ENCODE measurements at places on chromosomes 5 and 9. TPM values are rescaled to one million over a fixed set of nuclear protein-coding genes. Genes with fewer than 3 reads are reported as not detected.

Gene ZFP2
- 0.40 TPM for total RNA-seq

DNA sequence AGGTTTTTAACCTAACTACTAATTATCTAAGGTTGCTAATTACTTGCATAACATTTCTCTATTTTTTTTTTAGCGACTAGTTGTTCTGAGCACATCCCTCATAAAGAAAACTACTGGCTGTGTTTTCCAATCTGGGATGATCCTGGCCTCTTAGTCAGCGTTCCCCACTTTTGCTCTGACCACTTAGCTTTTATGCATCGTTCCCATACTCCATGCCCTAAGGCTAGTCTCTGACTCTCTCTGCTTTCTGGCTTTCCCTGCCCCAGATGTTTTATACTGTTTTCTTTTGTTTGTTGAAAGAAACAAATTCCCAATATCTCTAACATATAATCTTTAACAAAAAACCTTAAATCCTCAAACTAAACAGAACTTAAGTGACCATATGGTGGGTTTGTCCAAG, 217.9 kb downstream of the SPATA31D1 start:
- no peaks in the 10 kb centered on the region for H3K27me3 ChIP-seq
- H3K27ac ChIP-seq, result no peak overlapping the region
- H3K36me3 ChIP-seq, result no peaks in the 10 kb centered on the region
- no peak overlapping the region for H3K4me3 ChIP-seq
- DNase-seq, result no peak
- no peaks in the 10 kb centered on the region for H3K4me1 ChIP-seq

Gene SH3RF2
- 0.09 TPM for total RNA-seq

- no peak for DNase-seq
- H3K4me1 ChIP-seq, result no peaks in the 10 kb centered on the region
- no peak overlapping the region for H3K27ac ChIP-seq
- H3K27me3 ChIP-seq, result no peaks in the 10 kb centered on the region
- no peaks in the 10 kb centered on the region for H3K36me3 ChIP-seq
- no peak overlapping the region for H3K4me3 ChIP-seq
Measured at GRCh38 chr5:12343558-12343957, 439.3 kb upstream of the CTNND2 start.

- no peaks in the 10 kb centered on the region for H3K4me1 ChIP-seq
- no peaks in the 10 kb centered on the region for H3K27me3 ChIP-seq
- no peak for DNase-seq
- no peak overlapping the region for H3K27ac ChIP-seq
Measured at GRCh38 chr9:116390303-116391228, 237.0 kb downstream of the PAPPA start.

Gene SLC36A3
- total RNA-seq, result not detected

Gene TSSK1B
- not detected for total RNA-seq

DNA sequence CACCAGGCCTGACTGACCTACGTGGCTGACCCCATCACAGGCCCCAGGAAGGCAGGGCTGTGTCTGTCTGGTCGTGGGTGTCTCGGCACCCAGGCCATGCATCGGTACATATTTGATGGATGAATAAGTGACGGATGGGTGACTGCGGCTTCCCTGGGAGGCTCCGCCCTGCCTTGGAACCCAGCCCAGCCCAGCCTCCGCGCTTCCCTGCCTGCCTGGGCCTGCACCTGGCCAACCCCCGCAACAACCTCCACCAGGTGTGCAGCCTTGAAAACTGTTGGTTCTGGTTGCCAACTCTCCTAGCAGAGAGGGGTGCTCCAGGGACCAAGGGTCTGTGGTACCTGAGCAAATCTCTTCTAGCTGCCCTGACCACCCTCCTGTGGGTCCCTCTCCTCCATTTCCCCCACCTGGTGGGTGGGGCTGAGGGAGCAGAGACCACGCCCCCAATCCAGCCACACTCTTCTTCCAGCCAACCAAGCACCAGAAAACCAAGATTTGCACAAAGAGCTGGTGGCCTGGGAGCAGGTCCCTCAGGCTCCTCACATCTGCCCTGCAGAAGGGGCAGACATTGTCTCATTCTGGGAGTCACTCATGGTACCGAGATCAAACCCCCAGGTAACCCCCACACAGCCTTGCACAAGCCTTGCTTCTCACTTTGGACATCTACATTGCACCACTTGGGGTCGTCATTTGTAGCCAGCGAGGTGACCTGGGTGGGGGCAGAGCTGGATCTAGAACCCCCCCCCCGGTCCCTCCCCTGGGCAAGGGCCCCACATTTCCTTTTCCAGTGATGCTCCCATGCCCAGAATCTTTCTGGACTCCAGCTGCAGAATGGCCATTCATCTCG, 100.6 kb upstream of the IER5L start:
- no peaks in the 10 kb centered on the region for H3K4me1 ChIP-seq
- H3K4me3 ChIP-seq, result no peak overlapping the region
- H3K36me3 ChIP-seq, result no peaks in the 10 kb centered on the region
- no peak for DNase-seq

- H3K27me3 ChIP-seq, result no peaks in the 10 kb centered on the region
- H3K27ac ChIP-seq, result no peak overlapping the region
- no peak for DNase-seq
- no peaks in the 10 kb centered on the region for H3K36me3 ChIP-seq
Measured at GRCh38 chr9:78397454-78397853, 100.5 kb downstream of the PSAT1 start.

DNA sequence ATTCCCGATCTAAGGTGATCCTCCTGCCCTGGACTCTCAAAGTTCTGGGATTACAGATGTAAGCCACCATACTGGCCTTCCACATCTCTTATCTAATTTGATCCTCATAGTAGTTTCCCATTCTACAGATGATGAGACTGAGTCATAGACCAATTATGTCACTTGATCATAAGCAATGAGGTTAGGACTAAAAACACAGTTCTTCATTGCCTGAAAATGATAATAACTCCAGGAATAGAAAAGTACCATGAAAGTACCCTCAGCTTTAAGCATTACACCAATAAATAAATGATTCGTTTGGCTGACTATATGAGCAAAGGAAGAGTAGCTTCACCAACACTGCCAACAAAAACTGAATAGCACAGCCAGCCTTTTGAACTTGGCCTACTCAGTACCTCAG, 389.5 kb downstream of the ACTL7B start:
- H3K36me3 ChIP-seq, result no peaks in the 10 kb centered on the region
- no peak overlapping the region for H3K27ac ChIP-seq
- H3K27me3 ChIP-seq, result no peaks in the 10 kb centered on the region
- H3K4me3 ChIP-seq, result no peak overlapping the region

DNA sequence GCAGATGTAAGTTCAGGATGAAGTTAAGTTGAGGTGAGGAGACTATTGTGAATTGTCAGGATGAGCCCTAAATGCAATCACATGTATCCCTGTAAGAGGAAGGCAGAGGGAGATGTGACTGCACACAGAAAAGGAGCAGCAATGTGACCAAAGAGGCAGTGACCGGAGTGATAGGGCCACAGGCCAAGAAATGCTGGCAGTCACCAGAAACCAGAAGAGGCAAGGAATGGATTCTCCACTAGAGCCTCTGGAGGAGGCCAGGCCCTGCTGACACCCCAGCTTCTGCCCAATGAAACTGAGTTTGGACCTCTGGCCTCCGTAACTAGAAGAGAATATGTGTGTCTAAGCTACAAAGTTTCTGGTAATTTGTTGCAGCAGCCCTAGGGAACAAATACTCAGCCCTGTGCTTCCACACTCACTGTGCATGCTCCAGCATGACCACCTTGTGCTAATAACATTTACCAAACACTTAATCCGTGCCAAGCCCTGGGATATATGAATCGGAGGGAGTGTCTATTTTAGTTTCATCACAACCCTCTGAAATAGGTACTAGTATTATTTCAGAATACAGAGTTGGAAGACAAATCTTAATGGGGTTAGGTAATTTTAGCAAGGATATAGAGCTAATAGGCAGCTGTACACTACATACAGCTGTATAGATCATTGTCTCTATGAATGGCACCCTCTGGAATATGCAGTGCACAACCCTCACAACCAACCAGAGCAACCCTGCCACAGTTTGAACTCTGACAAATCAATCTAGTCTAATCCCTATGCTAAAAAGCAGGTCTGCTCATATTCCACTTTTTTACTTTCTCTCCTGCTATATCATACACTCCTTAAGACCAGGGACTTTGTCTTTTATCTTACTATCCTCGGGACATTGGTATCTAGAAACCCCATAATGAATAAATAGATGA, 7.8 kb upstream of the GPX8 start:
- H3K4me1 ChIP-seq, result no peaks in the 10 kb centered on the region
- no peaks in the 10 kb centered on the region for H3K27me3 ChIP-seq
- no peak overlapping the region for H3K27ac ChIP-seq
- H3K36me3 ChIP-seq, result no peaks in the 10 kb centered on the region
- no peak overlapping the region for H3K4me3 ChIP-seq

Gene SLC6A18
- not detected for total RNA-seq

GRCh38 chr5:110401881-110402280, 324.6 kb downstream of the TMEM232 start:
- H3K27ac ChIP-seq, result no peak overlapping the region
- no peaks in the 10 kb centered on the region for H3K27me3 ChIP-seq
- H3K36me3 ChIP-seq, result no peaks in the 10 kb centered on the region
- DNase-seq, result no peak
- H3K4me3 ChIP-seq, result no peak overlapping the region
- H3K4me1 ChIP-seq, result no peaks in the 10 kb centered on the region

DNA sequence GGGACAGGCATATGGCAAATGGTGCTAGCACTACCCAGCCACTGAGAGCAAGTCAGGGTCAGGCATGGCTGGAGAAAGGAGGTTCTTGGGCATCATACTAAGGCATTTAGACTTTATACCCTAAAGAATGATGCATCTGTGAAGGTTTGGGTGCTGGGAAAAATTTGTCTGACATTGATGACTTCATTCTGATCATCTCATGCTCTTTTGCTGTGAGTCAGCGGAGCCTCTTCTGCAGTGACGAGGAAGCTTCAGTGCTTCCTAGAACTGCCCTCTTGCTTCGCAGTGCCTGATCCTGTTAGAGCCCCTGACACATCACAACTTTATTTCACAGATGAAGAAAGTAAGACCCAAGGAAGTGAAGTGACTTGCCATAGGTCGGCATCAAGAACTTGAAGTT, 266.6 kb upstream of the GAS1 start:
- no peaks in the 10 kb centered on the region for H3K36me3 ChIP-seq
- H3K27ac ChIP-seq, result no peak overlapping the region
- H3K4me1 ChIP-seq, result no peaks in the 10 kb centered on the region
- no peak for DNase-seq
- no peak overlapping the region for H3K4me3 ChIP-seq

GRCh38 chr9:127347831-127348776, 48.9 kb upstream of the SLC2A8 start:
- no peak overlapping the region for H3K27ac ChIP-seq
- no peaks in the 10 kb centered on the region for H3K36me3 ChIP-seq
- H3K4me1 ChIP-seq, result no peaks in the 10 kb centered on the region
- peaks cover 3% of the 10 kb centered on the region for H3K27me3 ChIP-seq

Gene IL5
- 83.0 TPM for total RNA-seq

GRCh38 chr5:134526483-134527155, 1.1 kb downstream of the JADE2 start:
- H3K4me3 ChIP-seq, result peak overlapping the region; percentile 90
- H3K4me1 ChIP-seq, result peaks cover 48% of the 10 kb centered on the region
- peak overlapping the region; percentile 84 for H3K27ac ChIP-seq
- no peaks in the 10 kb centered on the region for H3K36me3 ChIP-seq
- no peaks in the 10 kb centered on the region for H3K27me3 ChIP-seq

DNA sequence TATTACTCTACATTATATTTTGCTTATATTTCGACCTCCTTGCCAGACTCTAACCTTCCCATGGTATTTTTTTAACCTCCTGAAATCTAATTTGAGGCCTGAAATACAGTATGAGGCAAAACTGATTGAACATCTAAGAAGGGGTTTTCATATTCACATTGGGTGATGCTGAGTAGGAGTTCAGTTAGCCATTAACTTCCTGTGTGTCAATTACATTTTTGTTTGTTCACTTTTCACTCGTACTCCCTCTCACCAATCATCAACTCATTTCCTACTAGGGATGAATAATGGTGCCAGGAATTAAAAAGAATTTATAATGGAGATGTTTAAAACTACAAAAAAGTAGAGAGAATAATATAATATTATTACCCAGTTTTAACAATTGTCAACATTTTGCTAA, 27.6 kb upstream of the GLRA1 start:
- no peak for DNase-seq
- no peaks in the 10 kb centered on the region for H3K36me3 ChIP-seq
- no peak overlapping the region for H3K27ac ChIP-seq
- no peaks in the 10 kb centered on the region for H3K27me3 ChIP-seq
- H3K4me3 ChIP-seq, result no peak overlapping the region

- no peaks in the 10 kb centered on the region for H3K36me3 ChIP-seq
- DNase-seq, result no peak
- no peak overlapping the region for H3K4me3 ChIP-seq
- H3K4me1 ChIP-seq, result no peaks in the 10 kb centered on the region
- no peaks in the 10 kb centered on the region for H3K27me3 ChIP-seq
- H3K27ac ChIP-seq, result no peak overlapping the region
Measured at GRCh38 chr9:105270711-105271110, 26.3 kb downstream of the SLC44A1 start.

Gene PCDHGB3
- total RNA-seq, result 0.18 TPM

- no peaks in the 10 kb centered on the region for H3K36me3 ChIP-seq
- no peak for DNase-seq
- H3K4me3 ChIP-seq, result no peak overlapping the region
- H3K27ac ChIP-seq, result no peak overlapping the region
Measured at GRCh38 chr9:99497641-99498040, 275.6 kb downstream of the SEC61B start.

GRCh38 chr5:43150748-43151147, 30.0 kb downstream of the ZNF131 start:
- H3K36me3 ChIP-seq, result peaks cover 3% of the 10 kb centered on the region
- no peak for DNase-seq
- no peak overlapping the region for H3K27ac ChIP-seq
- H3K4me1 ChIP-seq, result no peaks in the 10 kb centered on the region

DNA sequence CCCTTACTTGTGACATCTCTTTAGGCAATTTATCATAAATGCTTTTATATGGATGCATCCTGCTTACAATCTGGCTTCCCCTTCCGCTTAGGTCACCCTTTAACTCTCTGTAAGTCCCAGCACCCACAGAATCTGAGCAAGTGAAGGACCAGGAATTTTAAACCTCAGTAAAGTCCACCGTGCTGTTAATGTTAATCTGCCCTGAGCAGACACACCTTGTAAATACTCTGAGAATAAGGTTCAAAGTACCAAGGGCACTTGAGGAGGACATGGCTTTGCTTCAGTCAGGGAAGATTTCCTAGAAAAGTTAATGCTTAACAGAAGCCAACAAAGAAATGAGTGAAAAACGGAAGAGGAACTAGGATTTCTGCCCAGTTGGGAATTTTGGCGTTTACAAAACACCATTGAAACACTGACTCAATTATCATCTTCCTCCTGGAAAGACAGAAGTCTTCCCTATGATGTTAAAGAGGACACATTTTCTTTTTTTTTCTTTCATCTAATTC, 26.4 kb upstream of the TTC39B start:
- no peak overlapping the region for H3K4me3 ChIP-seq
- DNase-seq, result no peak
- H3K36me3 ChIP-seq, result no peaks in the 10 kb centered on the region
- no peaks in the 10 kb centered on the region for H3K4me1 ChIP-seq
- no peak overlapping the region for H3K27ac ChIP-seq

DNA sequence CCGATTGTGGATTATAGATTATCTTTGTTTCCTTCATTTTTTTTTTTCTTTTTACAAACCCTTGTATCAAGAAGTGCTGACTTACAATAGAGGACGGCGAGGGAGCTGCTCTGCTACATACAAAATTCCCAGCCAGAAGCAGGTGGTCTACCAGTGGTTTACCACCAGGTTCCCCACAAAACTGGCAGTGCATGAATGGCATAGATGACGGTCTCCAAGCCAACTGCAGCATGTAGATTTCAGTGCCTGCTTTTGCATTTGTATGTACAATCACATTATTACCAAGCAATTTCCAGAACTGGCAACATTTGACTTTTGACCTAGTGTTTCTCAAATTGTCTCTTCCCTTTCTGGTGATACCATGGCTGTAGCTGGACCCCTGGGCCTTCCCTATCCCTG, 84.0 kb downstream of the ACER2 start:
- DNase-seq, result no peak
- H3K36me3 ChIP-seq, result no peaks in the 10 kb centered on the region
- no peaks in the 10 kb centered on the region for H3K27me3 ChIP-seq
- H3K4me3 ChIP-seq, result no peak overlapping the region
- no peak overlapping the region for H3K27ac ChIP-seq
